NCI-H187 (cell line): ENCODE measurements at places on chromosomes 11 and 22.

DNA sequence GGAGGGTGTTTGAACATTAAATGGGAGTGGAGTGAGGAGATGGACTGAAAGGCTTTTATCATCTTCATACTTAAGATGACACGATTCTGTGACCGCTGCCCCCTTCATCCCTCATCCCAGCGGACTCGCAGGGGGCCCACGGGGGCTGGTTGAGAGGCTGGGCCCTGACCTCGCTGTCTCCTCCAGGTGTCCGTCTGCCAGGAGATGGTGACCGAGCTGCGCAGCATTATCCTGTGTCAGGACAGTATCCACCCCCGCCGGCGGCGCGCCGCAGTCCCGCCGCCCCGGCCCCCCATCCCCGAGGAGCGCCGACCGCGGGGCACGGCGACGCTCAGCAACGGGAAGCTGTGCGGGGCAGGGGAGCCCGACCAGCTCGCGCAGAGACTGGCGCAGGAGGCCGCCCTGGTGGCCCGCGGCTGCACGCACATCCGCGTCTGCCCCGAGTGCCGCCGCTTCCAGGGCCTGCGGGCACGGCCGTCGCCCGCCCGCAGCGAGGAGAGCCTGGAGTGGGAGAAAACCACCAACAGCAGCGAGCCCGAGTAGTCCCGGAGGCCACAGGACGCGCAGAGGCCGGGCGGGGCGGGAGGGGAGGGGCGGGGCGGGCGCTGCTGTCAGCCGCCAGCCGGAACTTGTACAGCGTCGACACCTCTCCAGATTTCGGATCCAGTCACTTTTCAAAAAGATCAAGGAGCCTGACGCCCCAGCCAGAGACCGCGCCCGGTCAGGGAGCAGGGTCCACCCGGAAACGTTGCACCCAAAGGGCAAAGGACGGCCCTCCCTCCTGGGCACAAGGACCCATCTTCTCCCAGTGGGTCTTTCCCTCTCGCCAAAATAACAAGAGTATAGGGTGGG lies 38.0 kb upstream of the TBCEL start:
- no peak for DNase-seq

- DNase-seq, result no peak
Measured at GRCh38 chr11:114448749-114449482, 9.6 kb downstream of the REXO2 start.

DNA sequence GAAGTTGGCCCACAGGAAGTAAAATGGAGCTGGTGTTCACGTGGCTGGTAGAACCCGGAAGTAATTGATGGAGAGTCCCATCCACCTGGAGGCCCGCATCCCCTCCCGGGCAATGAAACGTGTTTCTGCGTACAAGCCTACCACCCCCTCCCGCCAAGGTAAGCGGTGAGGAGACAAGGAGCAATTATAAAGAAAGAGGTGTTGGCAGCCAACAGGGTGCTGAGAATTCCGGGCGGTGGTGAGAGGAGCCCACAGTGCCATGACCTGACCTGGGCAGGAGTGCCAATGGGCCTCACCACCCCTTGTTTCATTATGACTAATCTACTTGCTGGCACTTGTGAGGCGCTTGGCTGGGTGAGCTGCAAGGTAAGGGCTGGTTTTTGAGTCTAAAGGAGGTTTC lies 83.8 kb upstream of the BID start:
- no peak for DNase-seq

GRCh38 chr22:41833369-41834004 lies 582 bp downstream of the SREBF2 start:
- DNase-seq, result no peak

DNA sequence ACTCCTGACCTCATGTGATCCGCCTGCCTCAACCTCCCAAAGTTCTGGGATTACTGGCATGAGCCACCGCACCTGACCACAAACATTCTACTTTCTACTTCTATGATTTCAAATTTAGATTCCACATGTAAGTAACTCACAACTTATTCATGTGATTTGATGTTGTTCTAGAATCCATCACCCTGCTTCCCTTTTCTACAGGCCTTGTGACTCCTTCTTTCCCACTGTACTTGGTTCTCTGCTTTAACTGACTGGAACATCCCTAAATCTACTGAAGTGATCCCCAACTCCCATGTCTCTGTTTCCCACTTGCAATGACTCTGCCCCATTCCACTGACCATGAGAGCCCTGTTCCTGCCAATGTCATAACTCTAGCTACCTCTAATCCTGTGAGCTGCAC lies 25.7 kb upstream of the MRPL17 start:
- DNase-seq, result no peak

DNA sequence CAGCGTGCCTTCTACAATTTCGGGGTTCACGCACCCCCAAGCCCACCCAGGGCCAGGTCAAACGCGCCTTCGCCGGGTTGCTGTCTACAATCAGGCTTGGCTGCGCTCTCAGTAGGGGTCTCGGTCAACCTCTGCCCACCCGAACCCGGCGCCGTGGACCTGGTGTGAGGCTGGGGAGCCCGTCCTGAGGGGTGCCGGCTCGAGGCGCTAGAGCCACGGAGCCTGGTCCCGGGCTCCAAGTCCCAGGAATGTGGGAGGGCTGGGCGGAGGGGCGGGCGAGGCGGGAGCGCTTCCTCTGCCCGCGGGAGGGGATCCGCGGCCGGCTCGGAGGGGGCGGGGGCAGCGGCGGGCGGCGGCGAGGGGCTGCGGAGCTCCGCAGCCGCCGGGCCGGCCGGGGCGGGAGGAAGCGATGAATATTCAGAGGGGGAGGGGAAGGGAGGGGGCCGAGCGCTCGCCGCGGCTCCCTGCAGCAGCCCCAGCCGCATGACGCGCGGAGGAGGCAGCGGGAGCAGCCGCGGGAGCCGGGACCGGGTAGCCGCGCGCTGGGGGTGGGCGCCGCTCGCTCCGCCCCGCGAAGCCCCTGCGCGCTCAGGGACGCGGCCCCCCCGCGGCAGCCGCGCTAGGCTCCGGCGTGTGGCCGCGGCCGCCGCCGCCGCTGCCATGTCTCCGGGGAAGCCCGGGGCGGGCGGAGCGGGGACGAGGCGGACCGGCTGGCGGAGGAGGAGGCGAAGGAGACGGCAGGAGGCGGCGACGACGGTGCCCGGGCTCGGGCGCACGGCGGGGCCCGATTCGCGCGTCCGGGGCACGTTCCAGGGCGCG lies at the start of gene PTPRJ:
PTPRJ (plus strand) TSS at position 472 of the 819 bp plus-strand sequence. CDS start 354 bp downstream, outside the sequence.
- no peak for DNase-seq

DNA sequence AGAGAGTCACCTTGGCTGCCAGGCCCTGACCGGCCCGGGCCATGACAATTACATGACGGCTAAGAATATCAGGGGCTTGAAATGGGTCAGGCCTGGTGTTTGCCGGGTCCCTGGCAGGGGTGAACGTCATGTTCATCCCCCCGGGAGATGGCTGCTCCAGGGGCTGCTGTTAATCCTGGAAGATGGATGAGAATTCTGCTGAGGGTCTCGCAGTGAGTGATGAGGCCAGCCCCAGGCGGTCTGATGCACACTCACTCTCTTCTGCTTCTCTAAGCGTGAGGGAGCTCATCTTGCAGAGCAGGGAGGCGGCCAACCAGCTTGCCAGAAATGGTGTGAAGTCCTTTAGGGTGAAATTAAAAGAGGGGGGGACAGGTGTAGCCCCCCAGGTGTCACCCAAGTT lies 101.3 kb upstream of the ANO1 start:
- no peak for DNase-seq

DNA sequence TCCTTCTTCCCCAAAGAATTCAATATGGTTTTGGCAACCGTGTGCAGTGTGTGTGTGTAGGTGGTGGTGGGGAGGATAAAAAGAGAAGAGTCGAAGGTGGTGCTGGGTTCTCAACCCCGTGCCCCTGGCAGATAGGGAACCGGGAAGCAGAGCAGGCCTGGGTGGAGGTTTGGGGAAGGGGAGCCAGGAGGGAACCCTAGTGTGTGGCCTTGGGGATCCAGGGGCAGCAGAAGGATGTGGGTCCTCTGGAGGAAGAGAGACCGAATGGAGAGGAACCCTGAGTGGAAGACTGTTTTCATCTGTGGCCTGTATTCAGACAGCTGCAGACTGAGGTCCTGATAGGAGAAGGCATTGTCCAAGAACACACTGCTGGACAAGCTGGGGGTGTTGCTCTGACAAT lies 73.3 kb upstream of the B3GAT1 start:
- no peak for DNase-seq

GRCh38 chr11:112655371-112655770 lies 305.8 kb upstream of the NCAM1 start:
- no peak for DNase-seq

- DNase-seq, result no peak
Measured at GRCh38 chr11:788953-789940, 643 bp downstream of the CEND1 start.

GRCh38 chr11:121715405-121715804 lies 262.6 kb upstream of the SORL1-AS1 start:
- no peak for DNase-seq

- no peak for DNase-seq
Measured at GRCh38 chr11:46901156-46901555, 17.2 kb downstream of the LRP4 start.

- DNase-seq, result no peak
Measured at GRCh38 chr11:70916351-70916750, 336.0 kb downstream of the SHANK2 start.

GRCh38 chr11:75323609-75324008 lies 27.9 kb downstream of the ARRB1 start:
- DNase-seq, result no peak

GRCh38 chr11:118911880-118912741 lies 13.6 kb downstream of the BCL9L start:
- peak; percentile 14 for DNase-seq

DNA sequence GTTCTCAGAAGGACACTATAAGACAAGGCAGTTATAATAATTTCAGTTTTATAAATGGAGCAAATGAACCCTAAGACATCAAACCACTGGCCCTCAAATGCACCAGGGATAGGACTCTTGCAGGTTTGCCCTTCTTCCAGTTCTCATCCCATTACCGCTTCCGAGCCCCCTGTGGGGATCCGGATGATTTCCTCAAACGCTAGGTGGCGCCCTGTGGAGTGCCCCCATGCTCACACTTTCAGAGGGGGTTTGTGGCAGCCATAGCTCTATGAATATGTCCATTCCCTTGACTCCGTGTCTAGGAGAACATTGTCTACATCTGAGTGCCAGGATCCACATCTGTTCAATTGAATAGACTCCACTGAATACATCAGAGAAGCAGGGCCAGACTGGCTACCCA lies 816.3 kb downstream of the NTM start:
- no peak for DNase-seq

- DNase-seq, result peak; percentile 23
Measured at GRCh38 chr11:12189543-12190235, 79.3 kb downstream of the MICAL2 start.

DNA sequence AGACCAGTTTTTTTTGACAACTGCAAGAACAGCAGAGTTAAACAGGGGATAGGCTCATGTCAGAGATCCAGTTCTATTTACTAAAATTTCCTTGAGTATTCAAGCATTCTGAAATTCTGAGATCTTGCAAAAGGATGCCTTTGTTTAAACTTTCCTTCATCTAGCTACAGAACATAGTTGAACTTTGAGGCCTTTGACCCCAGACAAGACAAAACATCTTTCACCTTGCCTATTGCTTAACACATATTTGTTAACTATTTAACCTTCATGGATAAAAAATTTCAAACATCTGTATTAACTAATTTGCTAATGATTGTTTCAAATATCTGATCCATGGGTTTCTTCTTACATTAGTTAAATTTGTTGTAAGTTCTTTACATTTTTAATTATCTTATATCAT lies 38.2 kb downstream of the GLYATL1 start:
- DNase-seq, result no peak

GRCh38 chr11:41522391-41522790 lies 62.9 kb upstream of the LRRC4C start:
- no peak for DNase-seq

- DNase-seq, result no peak
Measured at GRCh38 chr22:47196166-47196849, 433.9 kb downstream of the TBC1D22A start.

DNA sequence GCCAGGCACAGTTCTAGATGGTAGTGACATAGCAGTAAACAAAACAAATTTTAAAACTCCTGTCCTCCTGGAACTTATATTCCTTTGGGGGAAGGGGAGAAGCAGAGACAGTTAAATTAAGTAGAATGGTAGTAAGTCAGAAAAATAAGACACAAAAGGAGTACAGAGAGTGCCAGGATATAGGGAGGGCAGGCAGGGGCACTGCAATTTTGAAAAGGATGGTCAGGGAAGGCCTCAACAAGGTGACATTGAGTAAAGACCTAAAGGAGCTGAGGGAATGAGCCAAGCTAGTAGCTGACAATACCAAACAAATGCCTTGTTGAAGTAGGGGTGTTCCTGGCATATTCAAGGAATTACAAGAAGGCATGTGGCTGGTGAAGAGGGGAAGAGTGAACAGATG lies 10.2 kb downstream of the NUP160 start:
- DNase-seq, result no peak

DNA sequence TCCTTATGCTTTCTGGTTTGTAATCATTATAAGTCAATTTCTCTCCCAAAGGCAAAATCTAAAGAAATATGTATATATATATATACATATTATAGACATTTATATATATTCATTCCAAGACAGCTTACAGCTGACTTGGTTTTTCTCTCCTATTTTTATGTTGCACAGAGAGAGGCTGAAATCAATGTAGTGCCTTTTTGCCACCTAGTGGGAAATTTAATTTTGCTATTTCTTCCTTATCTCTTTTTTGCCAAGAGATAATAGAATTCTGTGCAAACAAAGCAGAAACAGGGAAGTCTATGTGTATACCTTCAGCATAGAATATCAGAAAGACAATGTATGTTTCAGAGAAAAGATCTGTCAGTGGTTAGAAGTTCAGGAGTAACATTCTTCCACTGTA lies 186.0 kb upstream of the ANO5 start:
- DNase-seq, result no peak

GRCh38 chr11:64107303-64107702 lies 58.6 kb downstream of the MACROD1 start:
- DNase-seq, result no peak

DNA sequence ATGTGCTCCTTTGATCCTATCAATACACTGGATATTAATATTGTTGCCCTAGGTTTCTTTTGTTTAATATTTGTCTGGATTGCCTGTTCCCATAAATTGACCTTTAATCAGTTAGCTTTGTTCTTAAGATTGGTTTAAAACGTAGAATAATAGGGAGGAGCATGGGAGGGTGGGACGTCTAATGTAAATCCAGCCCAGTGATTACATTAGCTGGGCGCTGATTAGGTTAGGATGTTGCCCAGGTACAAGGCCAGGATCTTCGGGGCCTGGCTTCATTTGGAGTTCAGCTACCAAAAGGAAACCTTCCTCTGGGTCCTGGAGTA lies at the start of gene SRSF8:
SRSF8 (plus strand) TSS at position 204 of the 323 bp plus-strand sequence. CDS start 308 bp downstream, outside the sequence.
- DNase-seq, result no peak

DNA sequence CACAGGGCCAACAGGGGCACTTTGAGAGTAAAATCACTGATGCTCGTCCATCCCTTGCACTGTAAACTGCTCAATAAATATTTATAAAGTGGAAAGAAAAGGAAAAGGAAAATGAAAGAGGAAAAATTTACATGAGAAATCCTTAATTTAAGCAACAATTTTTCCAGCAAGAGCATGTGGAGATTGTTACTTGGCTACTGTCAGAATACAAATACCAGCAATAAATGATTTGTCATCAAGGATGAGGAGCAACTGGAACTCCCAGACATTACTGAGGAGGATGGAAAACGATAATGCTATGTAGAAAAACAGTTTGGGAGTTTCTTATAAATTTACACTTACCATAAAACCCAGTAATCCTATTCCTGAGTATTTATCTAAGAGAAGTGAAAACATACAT lies 123.0 kb downstream of the SGSM3 start:
- no peak for DNase-seq

GRCh38 chr11:81203876-81204275 lies 1529.8 kb downstream of the FAM181B start:
- no peak for DNase-seq

GRCh38 chr11:9030601-9031000 lies 26.8 kb upstream of the NRIP3 start:
- no peak for DNase-seq
